MCF 10A (cell line): ENCODE measurements at places on chromosomes 2 and 18.

- DNase-seq = no peak
Observed at GRCh38 chr2:200226451-200227426, 79.8 kb upstream of the SPATS2L start.

DNA sequence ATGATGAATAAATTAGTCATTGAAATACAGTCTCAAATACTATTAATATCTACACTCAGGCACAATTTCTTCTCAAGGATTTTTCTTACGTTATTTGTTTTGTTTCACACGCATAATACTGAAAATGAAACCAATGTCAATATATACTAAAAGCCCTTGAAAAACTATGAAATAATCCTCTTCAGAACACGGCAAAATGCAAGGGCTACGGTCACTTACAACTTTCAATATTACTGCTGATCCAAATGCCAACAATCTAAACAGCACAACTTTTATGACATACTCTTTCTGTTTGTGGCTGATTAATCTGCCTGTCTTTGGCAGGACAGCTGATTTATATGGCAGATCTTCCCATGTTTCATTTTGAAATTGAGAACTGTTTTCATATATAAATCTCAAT, 68.3 kb downstream of the LRPPRC start:
- no peak for DNase-seq

- DNase-seq = no peak
Observed at GRCh38 chr2:20762945-20763683, 59.8 kb downstream of the LDAH start.

- no peak for DNase-seq
Observed at GRCh38 chr2:193482557-193482956, 1287.8 kb upstream of the TMEFF2 start.

- DNase-seq = no peak
Observed at GRCh38 chr2:231118614-231118942, 6.3 kb downstream of the HTR2B start.

- DNase-seq = no peak
Observed at GRCh38 chr2:159606287-159606686, 10.1 kb downstream of the BAZ2B start.

- no peak for DNase-seq
Observed at GRCh38 chr2:222944552-222944951, 83.7 kb downstream of the ACSL3 start.

DNA sequence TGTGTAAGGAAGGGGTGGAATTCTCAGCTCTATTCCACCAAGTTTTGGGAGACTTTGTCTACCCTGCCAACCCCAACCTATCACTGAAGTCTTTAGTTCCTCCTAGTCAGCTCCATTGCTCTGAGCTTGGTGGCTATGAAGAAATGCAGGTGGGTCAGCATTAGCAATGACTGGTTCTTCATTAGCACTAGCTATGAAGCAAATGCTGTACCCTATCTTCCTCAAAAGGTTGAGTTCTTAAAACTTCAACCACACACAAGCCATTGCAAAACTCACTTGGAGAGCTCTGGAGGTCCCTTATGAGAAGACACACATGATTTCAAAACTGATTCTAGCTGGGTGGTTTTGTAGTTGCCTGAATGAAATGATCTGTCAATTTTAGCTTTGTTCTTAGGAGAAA, 193.8 kb downstream of the IKZF2 start:
- no peak for DNase-seq

GRCh38 chr2:71718686-71719085, 265.3 kb downstream of the DYSF start:
- DNase-seq = no peak

DNA sequence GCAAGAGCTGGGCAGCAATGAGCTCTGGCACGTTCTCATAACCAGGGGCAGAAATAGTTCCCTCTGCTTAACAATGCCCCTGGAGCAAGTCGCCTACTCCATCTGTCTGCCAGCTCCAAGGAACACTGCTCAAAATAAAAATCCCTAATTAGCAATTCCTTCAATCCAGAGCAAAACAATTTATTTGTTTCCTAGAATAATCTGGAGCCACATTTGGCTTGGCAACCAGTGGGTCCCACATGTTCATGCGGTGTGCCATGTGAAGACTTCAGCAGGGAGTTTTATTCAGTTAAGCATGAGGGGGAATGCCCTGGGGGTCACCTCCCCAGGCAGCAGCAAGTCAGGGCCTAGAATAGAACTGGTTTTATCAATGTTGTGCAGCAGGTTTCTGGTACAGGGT, 7.6 kb upstream of the EGR4 start:
- no peak for DNase-seq

DNA sequence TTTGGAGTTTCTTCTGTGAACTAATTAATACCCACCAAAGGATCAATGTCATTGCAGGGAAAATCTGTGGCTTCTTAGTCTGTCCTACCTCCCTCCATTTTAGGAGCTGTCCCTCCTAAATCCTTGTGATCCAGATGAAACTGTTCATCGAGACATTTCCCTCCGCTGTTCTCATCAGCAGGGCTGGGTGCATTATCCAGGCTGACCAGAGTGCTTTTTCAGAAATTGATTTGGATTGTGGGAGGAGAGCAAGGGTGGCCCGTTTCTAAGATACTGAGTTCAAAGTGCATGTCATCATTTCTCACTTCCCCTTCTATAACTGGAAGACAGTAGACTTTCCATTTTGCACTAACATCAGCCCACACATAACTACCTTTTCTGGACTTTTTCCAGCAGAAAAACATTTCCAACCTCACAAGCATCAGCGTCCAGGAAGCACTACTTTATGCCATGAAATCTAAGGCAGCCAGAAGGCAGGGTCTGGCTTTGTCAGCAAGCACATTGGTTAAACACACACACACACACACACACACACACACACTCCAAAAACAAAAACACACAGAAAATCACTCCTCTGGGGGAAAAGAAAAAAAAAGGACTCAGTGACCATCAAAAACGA, 94.1 kb downstream of the ANKRD44 start:
- no peak for DNase-seq

DNA sequence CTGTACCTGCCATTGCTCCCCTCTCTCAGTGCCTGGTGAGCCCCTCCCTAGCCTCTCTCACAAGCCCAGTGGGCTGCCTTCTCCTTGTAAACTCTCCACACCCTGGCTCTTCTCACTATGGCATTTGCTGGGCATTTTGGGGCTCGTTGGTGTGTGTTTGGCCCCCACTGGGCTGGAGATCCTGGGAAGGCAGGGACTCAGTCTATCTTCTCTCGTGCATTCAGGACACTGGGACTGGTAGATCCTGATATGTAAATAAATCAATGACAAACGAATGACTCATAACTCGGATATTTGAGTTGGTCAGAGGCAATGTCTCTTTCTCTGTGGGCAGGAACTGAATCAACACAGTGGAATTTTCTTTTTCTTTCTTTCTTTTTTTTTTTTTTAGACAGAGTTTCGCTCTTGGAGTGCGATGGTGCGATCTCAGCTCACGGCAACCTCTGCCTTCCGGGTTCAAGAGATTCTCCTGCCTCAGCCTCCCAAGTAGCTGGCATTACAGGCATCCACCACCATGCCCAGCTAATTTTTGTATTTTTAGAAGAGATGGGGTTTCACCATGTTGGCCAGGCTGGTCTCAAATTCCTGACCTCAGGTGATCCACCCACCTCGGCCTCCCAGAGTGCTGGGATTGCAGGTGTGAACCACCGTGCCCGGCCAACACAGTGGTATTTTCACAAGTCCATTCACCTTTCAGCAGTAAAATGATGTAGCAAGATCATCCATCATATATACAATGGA, 144.6 kb upstream of the SPRED2 start:
- DNase-seq = peak; percentile 89

DNA sequence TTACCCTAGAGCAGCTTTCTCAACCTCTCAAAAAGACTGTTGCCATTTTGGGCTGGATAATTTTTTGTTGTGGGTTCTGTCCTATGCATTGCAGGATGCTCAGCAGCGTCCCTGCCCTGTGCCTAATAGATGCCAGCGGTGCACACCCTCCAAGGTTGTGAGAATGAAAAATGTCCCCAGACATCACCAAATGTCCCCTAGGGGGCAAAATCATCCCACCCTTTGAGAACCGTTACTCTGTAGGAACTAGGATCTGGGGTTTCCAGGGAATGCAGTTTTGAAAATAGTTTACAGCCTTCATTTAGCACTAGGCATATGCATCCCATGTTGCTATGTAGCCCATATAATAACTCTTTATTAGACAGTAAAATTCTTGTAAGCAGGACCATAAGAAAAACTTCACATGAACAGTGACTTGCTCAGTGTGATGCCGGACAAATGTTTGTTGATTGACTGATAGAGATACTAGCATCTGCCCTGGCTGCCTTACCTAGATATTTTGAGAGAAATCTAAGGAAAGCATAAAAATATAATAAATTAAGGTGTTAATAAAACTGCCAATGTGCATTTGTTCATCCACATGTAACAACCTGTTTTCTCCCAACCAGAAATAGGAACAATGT, 79.2 kb upstream of the EPC2 start:
- DNase-seq = peak; percentile 27

- DNase-seq = no peak
Observed at GRCh38 chr2:21067859-21068537, 24.1 kb upstream of the APOB start.

DNA sequence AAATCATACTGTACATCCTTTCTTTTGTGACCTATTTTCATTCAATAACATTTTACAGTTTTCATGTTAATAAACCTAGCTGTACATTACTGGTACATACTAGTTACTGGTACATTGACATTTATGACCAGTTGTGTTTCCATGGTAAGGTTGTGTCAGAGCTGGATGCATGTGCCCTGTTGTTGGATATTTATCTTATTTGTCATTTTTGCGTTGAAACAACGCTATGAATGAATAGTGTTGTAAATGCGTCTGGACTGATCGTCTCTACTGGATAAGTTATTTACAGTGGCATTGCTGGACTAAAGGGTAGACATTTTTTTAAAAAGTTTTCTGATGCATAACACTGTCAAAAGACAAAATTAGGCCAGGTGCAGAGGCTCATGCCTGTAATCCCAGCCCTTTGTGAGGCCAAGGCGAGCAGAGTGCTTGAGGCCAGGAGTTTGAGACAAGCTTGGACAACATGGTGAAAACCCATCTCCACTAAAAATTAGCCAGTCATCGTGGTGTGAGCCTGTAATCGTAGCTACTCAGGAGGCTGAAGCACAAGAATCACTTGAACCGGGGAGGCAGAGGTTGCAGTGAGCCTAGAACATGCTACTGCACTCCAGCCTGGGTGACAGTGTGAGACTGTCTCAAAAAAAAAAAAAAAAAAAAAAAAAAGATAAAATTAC, 40.2 kb downstream of the MCFD2 start:
- no peak for DNase-seq

DNA sequence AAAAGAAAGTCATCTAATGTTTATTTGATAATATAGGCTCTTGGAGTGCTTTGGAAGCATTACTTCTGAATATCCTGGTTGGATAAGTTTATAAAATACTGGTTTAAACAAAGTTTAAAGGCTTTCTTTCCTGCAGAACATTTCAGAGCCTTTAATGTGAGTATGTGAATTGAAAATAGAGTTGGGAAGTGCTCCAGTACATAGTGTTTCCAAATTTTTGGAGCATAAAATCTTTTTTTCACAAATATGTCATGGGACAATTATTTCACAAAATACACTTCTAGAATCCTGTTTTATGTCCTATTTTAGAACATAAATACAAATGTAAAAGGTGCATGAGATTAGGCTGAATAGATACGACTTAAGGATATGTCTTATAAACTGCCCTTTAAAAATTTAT, 158.9 kb upstream of the HNRNPA3 start:
- DNase-seq = no peak

DNA sequence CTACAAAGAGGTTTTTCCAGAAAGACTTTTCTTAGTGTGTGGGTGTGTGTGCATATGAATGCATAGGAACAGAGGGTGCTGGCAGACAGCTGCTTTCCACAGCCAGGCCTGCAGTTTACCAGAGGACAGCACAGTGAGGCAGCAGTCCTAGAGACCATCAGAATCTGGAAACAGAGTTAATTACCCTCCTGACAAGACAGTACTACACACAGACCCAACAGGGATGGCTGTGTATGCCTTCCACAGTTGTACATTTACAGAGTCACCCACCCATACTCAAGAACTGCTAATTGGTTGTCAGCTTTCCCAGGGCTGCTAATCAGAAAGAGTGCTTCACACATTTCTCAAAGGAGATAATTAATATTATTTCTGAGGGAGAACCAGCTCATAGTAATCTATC, 104.7 kb downstream of the FEZ2 start:
- DNase-seq = no peak

DNA sequence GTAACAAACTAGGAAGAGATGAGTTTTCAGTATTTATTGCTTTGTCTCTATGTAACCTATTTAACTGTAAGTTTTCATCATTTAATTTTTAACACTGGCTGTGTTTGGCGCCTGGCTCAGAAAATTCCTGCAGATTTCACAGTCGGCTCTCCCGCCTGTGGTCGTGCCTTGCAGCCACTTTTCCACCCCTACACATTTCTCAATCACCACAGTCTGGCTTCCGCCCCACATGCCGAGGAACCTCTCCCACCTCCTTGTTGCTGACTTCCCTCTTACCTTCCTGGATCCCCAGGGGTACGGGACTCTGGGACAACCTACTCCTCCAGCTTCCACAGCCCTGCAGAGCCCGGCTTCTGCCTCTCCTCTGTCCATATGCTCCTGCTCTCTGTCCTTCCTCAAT, 41.6 kb upstream of the MGAT4A start:
- peak; percentile 29 for DNase-seq

GRCh38 chr2:168431301-168432024, 24.6 kb upstream of the CERS6 start:
- DNase-seq = no peak

GRCh38 chr18:46283895-46284295, 179.7 kb downstream of the HAUS1 start:
- no peak for DNase-seq

GRCh38 chr2:15517793-15518192, 43.3 kb downstream of the NBAS start:
- no peak for DNase-seq

GRCh38 chr2:186695081-186695756, 1.4 kb downstream of the FAM171B start:
- no peak for DNase-seq

GRCh38 chr18:60197671-60198462, 174.7 kb downstream of the MC4R start:
- no peak for DNase-seq

DNA sequence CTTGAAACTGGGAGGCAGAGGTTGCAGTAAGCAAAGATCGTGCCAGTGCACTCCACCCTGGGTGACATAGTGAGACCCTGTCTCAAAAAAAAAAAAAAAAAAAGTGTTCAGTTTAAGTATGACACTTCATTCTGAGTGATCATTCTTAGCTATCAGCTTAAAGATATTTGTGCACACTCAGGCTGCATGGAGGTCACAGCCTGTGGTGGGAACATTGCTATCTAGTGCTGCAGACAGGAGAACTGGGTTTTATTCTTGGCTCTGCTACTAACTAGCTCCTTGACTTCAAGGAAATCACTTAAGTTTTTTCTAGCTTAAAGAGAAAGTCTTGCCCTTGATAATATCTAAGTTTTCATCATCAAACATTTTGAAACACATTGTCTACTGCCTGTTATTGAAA, 391.3 kb upstream of the CDH7 start:
- no peak for DNase-seq

DNA sequence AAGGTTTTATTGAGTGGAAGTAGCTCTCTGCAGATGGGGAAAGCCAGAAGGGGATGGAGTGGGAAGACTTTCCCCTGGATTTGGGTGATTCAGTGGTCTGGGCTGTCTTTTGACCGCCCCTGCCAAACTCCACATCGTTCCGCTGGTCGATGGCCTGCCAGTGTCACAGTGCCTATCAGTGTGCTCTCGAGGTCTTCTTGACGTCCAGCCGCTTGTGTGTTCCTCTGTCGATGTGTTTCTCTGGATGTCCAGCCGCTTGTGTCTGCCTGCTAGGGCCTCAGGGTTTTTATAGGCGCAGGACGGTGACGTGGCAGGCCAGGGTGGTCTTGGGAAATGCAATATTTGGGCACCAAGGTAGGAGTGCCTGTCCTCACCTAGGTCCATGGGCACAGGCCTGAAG, 1371.4 kb upstream of the PIK3C3 start:
- no peak for DNase-seq
